Left ventricle myocardium inferior (tissue), 1 donor: ENCODE measurements at places on chromosomes 11 and 22. TPM values are rescaled to one million over a fixed set of nuclear protein-coding genes. Genes with fewer than 3 reads are reported as not detected.

DNA sequence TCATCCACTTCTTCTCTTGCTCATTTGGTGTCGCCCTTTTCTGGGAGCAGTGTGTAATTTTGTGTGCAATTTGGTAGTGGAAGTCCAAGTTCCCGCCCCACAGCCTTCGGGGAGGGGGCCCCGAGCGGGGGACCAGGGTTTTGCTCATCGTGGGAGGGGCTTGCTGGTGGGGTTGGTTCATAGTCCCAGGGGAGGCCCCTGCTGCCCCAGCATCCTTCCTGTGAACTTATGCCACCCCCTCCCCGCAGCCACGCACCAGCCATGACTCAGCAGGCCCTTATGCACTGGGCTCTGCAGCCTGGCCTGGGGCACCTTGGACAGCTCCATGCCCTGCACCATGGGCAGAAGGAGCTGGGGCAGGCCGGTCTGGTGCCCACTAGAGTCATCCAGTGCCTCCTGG, 1183.6 kb downstream of the BRD1 start:
- no peaks in the 10 kb centered on the region for H3K4me1 ChIP-seq
- DNase-seq = no peak
- H3K4me3 ChIP-seq = no peak overlapping the region
- no peaks in the 10 kb centered on the region for H3K36me3 ChIP-seq
- H3K27me3 ChIP-seq = peaks cover 44% of the 10 kb centered on the region
- H3K27ac ChIP-seq = no peak overlapping the region

DNA sequence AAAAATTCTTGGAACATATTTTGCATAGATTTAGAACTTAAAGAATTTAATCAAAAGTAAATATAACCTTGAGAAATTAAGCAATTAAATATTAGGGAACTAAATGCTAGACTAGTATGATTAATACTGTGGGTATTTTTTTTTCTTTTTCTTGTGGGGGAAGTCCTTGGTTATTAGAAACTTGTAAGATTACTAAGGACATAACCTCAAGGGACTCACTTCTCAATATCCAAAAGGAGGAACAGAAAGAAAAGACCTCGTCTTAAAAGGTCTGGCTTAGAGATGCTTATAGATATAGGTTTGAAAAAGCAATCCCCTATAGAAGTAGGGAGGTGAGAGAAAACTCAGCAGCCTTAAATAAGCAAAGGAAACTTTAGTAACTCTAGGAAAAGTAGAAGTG, 368.5 kb downstream of the INSC start:
- H3K4me1 ChIP-seq = no peaks in the 10 kb centered on the region
- no peak overlapping the region for H3K4me3 ChIP-seq
- no peak overlapping the region for H3K27ac ChIP-seq
- H3K27me3 ChIP-seq = peaks cover 18% of the 10 kb centered on the region

- DNase-seq = peak; percentile 64
- H3K27me3 ChIP-seq = no peaks in the 10 kb centered on the region
- H3K27ac ChIP-seq = no peak overlapping the region
- peaks cover 9% of the 10 kb centered on the region for H3K4me1 ChIP-seq
- no peak overlapping the region for H3K4me3 ChIP-seq
These were observed 33.0 kb downstream of the YWHAH start for GRCh38 chr22:31977141-31977841.

DNA sequence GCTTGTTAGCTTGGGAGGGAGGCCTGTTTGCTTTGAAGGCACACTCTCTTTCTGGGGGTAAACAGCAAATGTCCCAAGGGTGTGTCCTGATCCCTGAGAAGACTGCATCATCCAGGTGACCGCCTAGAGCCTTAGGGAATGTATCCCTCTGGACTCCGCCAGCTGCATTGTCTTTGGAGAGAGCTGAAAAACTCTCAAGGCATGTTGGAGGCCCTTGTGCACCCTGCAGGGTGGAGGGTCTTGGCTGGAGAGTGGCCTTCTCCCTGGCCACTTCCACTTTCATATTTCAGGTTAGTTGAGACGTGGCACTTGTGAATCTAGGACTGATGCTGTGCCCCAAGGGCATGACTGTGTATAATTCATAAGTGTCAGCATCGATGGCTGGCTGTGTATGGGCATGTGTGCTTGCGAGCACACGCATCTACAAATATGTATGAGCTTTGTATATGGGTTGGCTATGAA, 70.6 kb downstream of the ZBTB16 start:
- H3K27me3 ChIP-seq = no peaks in the 10 kb centered on the region
- peak overlapping the region; percentile 81 for H3K27ac ChIP-seq
- H3K4me3 ChIP-seq = peak overlapping the region; percentile 11
- H3K36me3 ChIP-seq = peaks cover 31% of the 10 kb centered on the region

PI4KA gene
- total RNA-seq = 40.5 TPM

CREBZF gene
- total RNA-seq = 12.9 TPM

ABCC8 gene
- total RNA-seq = 1.1 TPM

IGLL5 gene
- 0.47 TPM for total RNA-seq
